Renal cortical epithelial cell (primary cell): ENCODE measurements at places on chromosomes 5 and 9.
A peak's percentile ranks its signal among the peaks of the same experiment; 100 is the strongest.

GRCh38 chr9:89014153-89014552, 22.9 kb downstream of the S1PR3 start:
- DNase-seq = no peak

GRCh38 chr5:38725371-38725865, 120.4 kb upstream of the OSMR start:
- DNase-seq = no peak

GRCh38 chr5:79800979-79801827, 111.6 kb downstream of the CMYA5 start:
- peak; percentile 37 for DNase-seq

DNA sequence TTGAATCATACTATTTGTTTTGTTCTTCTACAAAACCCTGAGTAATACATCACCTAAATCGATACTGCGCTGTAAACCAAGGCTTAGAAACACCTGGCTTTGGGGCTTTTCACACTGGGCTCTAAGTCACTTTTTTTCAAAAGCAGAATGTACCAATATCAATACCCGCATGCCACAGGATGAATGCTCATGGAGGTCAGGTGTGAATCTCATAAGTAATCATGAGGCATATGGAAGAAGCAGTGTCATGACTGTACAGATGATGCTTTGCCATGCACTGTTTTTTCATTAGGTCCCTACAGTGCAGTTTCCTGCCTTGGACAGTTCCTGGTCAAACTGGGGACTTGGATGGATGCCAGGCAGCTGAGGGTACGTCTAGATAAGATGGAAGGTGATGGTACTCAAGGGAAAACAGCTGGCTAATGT, 49.0 kb upstream of the ATG10 start:
- DNase-seq = no peak

GRCh38 chr5:169527863-169528262, 55.7 kb upstream of the SPDL1 start:
- DNase-seq = no peak

DNA sequence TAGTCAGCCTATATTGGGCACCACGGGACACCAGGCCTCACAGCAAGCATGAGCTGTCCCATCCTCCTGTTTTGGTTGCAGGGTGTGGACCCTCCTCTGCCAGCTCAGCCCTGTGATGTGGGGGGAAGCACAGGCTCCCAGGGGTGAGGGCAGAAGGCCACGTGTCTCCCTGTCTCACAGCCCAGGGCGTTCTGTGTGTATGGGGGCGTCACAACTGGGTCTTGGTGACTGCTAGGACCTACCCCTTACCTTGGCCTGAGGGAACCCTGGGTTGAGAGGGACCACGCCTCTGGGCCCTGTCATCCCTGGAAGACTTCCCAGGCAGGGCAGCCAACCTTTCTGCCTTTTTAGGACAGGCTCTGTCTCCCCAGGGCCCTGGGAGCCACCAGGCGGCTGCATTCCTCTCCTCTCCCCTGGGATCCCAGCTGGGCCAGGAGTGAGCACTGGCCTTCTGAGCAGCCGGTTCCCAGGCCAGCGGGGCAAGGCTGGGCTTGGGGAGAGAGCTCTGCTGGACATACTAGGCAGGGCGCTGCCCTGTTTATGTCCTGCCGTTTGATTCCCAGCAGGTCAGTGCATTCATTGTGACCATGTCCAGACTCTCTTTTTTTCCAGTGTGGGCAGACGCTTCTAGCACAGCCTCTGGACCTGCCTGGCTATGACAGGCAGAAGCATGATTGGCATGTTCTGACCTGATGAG, 97.4 kb downstream of the DAB2IP start:
- no peak for DNase-seq
